HS-27A (cell line): ENCODE measurements at places on chromosomes 2 and 18.

GRCh38 chr2:2827761-2828221 is 496.7 kb upstream of the MYT1L start:
- no peak for DNase-seq

- DNase-seq: no peak
Observed at GRCh38 chr18:79559436-79559835, 120.2 kb upstream of the CTDP1 start.

- DNase-seq: no peak
Observed at GRCh38 chr2:241288324-241288888, 27.1 kb downstream of the HDLBP start.

DNA sequence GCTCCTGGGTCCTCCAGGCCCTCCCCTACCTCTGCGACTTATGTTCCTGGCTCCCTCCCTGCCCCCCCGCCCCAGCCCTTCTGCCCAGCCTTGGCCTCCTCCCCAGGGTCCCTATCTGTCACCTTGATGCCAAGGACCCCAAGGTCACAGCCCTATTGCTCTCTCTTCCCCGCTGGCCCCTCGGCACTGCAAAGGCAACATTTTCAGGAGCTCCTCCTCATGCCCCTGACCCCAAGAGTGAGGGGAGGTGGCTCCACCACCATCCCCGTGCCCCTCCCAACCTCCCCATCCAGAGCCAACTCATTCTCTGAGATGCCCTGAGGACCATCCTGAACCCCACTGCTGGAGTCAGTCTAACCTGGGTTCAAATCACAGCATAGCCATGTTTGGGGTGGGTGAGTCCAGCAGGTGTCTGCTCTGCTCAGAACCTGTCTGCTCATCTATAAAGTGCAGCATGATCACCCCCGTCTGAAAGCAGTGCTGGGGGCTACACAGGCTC is 11.7 kb downstream of the LIMS2 start:
- no peak for DNase-seq

DNA sequence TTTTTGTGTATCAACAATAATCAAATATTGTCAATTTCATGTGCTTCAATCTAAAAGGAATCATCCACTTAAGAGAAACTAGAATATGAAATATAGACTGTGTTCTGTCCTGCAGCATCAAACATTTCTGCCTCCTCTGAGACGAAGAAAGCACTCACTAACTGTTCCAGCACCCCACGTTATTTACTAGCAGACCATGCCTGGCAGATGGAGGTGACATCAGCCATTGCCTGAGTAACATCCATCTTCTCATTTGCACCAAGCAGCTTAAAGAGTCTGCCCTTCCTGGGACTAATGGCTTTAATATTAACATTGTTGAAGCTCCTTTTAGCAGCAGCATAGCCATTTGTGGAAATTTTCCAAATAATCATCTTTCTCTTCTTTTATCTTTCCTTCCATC is 25.7 kb downstream of the SGPP2 start:
- no peak for DNase-seq

- no peak for DNase-seq
Observed at GRCh38 chr2:50791271-50791670, 240.7 kb downstream of the NRXN1 start.
